ENCODE measurements at places on chromosomes 5 and 9.
A peak's percentile ranks its signal among the peaks of the same experiment; 100 is the strongest.

DNA sequence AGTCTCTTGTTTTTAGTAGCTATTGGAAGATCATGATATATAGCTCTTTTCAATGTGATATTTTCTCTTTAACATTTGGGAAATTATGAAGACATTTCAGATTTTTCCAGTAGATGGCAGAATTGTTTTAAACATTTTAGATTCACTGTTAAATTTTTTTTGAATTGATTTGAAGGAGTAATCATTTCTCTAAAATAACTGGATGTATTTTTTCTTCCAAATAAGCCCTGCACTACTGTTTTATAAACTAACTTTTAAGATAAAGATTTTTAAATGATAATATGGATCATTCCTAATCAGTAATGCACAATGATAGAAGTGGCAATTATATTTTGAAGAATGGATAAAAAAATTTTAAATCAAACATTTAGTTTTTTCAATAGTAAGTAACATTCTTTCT lies 14.2 kb downstream of the NDUFAF2 start:
- DNase-seq = no peak

- DNase-seq = no peak
These were observed 39.2 kb downstream of the ZNF366 start for GRCh38 chr5:72468024-72468423.

- peak; percentile 25 for DNase-seq
These were observed 617 bp downstream of the PPP6C start for GRCh38 chr9:125189011-125189360.

GRCh38 chr5:9661316-9662015 lies 31.3 kb upstream of the TAS2R1 start:
- no peak for DNase-seq

GRCh38 chr9:96523374-96523773 lies 73.4 kb downstream of the HABP4 start:
- no peak for DNase-seq
